Mucosa of gallbladder (tissue), 1 donor: ENCODE measurements at places on chromosomes 1 and 21.
A peak's percentile ranks its signal among the peaks of the same experiment; 100 is the strongest.

GRCh38 chr1:211118407-211119102 is 15.4 kb downstream of the KCNH1 start:
- DNase-seq = no peak

- DNase-seq = no peak
These were observed 32.4 kb upstream of the KCNA2 start for GRCh38 chr1:110638556-110638955.

- no peak for DNase-seq
These were observed 72.2 kb upstream of the HMCN1 start for GRCh38 chr1:185661971-185662370.

GRCh38 chr1:63775418-63776127 is 1.8 kb downstream of the ROR1 start:
- DNase-seq = no peak

DNA sequence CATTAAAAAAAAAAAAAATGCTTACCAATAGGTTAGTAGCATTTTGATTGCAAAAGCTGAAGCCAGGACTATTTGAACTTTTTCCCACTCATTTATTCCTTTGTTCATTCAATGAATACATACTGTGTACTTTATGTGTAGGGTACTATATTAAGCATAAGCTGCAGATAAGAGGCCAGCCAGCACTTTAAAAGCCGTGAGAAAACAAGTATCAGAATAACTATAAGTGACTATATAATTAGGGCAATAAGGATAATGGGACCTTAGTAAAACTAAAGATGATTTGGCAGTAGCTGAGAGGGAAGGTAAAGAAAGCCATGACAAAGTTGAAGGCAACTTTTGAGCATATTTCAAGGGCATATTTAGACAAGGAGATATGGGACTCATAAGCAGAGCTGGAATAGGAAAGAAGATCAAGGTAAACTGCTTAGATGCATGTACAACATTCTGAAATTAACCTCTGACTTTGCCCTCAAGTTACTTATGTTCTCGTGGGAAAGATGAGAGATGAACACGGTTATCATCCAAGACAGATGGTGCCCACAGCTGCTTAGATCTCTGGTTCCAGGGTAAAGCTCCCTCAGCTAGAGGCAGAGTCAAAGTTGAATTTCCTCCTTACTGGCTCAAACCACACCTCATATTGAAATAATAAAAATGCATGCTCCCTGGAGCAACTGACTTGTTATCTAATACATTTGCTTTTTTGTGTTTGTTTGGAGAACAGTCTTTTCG is 44.0 kb upstream of the FMO2 start:
- no peak for DNase-seq

GRCh38 chr1:59419361-59420140 is 122.7 kb downstream of the FGGY start:
- no peak for DNase-seq

DNA sequence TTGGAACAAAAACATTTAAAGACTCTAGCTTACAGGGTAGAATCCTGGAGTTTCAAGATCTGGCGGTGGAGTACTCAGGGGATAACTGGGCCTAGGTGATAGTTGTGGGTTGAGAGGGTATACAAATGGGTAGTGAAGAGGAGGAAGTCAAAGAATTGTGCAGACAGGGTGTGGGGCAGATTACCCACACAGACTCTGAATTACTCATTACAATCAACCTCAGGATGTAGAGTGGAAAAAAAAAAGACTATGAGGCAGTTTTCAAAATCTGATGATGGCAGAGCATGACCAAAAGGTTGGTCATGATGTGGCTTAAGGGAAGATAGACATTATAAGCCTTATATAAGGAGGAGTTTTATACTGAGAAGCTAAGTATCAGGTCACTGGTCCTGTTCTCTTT is 44.1 kb upstream of the GLIS1 start:
- DNase-seq = no peak

GRCh38 chr21:20451046-20451445 is 547.2 kb upstream of the NCAM2 start:
- no peak for DNase-seq

- peak; percentile 32 for DNase-seq
These were observed 364.0 kb downstream of the CAMTA1 start for GRCh38 chr1:7149080-7149838.

DNA sequence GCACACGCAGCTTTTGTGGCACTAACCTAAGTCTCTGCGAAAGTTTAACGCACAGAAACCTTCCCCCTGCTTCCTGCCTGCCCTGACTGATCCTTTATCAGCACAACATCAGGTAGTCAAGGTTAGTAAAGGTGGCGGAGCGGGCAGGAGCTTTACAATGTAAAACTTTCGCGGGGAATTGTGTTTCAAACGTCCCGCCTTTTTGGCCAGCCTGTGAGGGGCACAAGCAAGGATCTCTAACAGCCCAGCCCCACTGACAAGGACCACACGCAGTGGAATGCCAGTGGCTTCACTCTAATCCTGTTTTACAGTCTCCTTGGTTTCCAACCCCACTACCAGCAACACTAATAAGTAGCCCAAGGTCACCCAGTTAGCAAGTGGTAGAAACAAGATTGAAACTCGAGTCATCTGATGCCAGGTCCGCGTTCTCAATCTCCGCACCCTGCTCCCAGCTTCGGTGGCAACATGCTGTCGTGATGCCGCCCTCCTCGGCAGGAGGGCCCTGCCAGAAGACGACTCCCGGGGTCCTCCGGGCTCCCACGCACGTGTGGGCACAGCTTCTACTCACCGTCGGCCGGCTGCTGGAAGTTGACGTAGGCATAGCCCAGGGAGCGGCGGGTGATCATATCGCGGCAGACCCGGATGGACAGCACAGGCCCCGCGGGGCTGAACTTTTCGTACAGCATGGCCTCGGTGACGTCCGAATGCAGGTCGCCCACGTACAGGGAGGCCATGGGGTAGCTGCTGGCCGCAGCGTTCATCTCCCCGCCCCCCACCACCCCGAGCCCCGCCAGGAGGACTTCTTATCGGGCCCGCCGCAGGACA is 1.2 kb downstream of the PABPC4 start:
- peak; percentile 63 for DNase-seq

DNA sequence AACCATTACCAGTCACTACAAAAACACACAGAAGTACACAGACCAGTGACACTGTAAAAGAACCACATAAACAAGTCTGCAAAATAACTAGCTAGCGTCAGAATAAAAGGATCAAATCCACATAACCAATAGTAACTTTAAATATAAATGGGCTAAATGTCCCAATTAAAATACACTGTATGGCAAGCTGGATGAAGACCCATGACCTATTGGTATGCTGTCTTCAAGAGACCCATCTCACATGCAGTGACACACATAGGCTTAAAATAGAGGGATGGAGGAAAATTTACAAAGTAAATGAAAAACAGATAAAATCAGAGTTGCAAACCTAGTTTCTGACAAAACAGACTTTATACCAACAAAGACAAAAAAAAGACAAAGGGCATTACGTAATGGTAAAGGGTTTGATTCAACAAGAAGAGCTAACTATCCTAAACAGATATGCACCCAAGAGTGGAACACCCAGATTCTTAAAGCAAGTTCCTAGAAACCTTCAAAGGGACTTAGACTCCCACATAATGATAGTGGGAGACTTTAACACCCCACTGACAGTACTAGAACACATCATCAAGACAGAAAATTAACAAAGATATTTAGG is 196.9 kb downstream of the TBX15 start:
- no peak for DNase-seq

DNA sequence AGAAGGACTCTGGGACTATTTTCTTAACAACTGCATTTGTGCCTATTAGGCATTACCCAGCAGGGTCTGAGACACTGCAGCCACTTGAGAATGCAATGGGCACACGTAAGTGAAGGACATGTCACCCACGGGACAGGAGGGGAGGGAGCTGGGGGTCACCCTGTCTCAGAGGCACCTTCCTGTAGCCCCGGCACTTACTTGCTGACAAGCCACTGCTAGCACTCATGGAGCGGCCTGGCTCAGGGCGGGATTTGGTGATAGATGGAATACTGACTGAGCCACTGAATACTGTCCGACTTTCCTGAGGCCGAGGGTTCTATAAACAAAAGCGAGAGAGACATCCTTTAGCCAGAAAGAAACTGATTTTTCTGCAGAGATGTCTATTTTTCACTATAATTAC is 64.7 kb downstream of the COQ8A start:
- DNase-seq = no peak

DNA sequence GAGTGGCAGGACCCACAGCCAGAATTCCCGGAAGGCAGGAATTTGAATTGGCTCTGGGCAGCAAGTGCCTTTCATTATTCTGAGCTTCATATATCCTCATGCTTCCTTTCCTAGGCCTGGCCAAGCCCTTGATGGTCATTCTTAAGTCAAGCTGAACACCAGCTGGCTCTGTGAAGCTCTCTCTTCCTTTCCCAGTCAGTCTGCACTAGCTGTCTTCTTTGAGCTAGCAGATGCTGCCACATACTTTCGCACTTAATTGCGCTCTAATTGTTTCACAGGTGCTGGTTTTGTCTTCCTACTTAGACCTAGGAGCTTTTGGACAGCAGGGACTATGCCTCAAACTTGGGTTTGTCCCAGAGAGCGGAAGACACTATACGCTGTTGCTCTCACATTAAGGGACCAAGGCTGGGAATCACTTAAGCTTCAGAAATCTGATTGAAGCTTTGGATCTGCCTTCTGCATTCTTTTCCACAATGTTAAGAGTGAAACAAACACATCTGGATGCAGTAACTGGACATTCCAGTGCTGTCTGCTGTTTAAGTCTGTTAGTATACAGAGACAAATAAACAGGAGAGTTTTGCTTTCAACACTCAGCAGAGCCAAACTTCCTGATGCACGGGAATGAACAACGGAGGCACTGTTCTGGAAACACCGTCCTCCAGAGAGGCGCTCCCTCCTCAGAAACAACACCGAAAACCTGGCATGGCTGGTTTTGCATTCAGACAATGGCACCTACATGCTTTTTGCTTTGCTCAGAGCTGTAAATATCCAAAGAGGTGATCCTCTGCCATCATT is 2.2 kb downstream of the TLR5 start:
- peak; percentile 32 for DNase-seq

DNA sequence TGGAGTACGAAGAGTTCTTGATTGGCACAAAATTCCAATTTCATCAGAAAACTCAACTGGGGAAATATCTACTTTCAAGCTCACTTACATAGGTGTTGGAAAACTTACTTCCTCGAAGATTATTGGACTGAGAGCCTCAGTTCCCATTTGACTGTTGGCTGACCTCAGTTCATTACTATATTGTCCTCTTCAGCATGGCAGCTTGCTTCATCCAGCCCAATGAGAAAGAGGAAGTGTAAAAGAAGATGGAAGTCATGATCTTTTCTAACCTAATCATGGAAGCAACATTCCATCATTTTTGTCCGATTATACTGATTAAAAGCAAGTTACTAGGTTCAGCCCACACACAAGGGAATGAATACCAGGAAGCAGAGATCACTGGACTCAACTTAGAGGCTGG is 49.4 kb downstream of the HSD3B1 start:
- no peak for DNase-seq

GRCh38 chr1:113835686-113836290 is 23.5 kb upstream of the RSBN1 start:
- DNase-seq = peak; percentile 16

DNA sequence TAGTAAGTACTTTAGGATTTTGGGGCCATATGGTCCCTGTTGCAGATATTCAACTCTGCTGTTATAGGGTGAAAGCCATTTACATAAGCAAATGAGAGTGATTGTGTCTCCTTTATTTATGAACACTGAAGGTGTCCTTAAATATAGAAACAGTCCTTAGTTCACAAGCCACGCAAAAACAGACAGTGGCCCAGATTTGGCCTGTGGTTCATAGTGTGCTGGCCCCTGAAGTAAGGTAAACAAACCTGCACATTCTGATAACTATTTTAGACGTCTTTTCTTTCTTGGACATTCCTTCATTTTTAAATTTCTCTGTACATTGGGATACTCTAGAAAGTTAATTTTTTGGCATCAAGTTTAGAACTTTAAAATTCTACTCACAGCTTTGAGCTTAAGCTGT is 23.5 kb downstream of the RAP1A start:
- DNase-seq = no peak

- no peak for DNase-seq
These were observed 49.5 kb upstream of the SLC19A1 start for GRCh38 chr21:45591619-45592207.

- DNase-seq = no peak
These were observed 3.7 kb upstream of the JAM2 start for GRCh38 chr21:25635310-25635709.

DNA sequence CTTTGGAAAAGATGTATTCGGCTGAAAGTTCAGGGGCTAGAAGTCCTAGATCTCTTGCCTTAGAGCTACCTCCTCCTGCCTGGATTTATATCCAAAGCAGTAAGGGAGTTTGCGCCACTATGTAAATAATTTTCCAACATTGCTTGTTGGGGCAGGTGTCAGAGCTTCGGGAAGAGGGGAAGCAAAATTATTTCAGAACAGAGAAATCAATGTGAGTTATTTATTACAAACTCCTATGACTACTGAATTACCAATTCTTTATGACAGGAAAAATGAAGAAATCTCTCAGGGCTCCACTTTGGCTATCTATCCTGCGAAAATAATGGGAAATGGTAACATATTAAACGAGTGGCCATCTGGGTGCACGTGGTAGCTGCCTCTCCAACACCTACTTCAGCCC is at the start of gene CRP:
Gene CRP, minus strand, starts transcription at position 61 of the 400 bp plus-strand sequence. CDS start 104 bp downstream, outside the sequence.
- no peak for DNase-seq

- no peak for DNase-seq
These were observed 56.1 kb upstream of the LRRC7 start for GRCh38 chr1:69511426-69512192.

GRCh38 chr21:17610911-17611310 is 1.8 kb downstream of the BTG3 start:
- DNase-seq = no peak

DNA sequence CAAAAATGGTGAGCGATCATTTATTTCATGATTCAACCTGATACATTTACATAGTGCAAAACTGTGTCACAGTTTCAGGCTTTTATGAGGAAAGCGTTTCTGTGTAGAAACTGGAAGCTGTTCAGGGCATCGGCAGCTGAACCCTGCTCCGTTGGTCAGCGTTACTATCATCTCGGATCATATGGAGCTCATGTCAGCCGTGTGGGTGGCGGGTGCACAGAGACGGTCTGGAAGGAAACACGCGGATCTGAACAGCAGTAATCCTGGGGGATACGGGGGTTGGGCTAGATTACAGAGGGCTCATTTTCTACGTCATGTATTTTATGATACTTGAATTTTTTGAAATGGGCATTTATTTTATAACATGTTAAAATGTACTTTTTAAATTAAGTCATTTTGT is 15.1 kb downstream of the C1orf174 start:
- DNase-seq = no peak
